ENCODE measurements at places on chromosomes 5 and 9.

GRCh38 chr9:18604767-18605730 lies 131.1 kb downstream of the ADAMTSL1 start:
- no peak for DNase-seq

DNA sequence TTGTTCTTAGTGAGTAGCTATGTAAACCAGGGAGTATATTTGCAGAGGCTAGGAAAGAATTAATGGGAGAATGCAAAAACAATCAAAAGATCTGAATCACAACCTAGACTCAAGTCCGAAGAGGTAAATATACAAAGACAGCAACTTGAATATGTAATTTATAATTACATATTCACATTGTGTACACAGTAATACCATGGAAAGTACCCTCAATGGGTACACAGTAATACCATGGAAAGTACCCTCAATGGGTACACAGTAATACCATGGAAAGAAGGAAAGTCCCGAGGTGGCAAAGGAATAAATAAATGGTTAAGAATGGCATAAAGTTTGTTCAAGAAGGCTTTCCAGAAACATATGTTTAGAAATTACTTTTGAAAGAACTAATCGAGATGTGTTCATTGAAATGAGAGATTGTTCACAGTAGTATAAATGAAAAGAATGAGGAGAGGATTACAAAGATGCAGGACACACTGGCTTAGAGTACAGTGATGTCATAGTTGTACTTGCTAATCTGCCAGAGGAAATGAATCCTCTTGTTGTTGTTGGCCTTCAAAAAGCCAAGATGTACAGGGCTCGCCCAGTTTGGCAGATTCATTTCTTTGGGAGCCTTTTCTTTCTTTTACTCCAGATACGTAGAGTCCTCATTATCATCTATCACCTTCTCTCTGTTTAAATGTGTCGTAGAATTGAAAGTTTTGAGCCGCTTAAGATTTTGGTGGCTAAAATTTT lies 116.0 kb downstream of the UNC13B start:
- DNase-seq, result no peak

GRCh38 chr9:68999393-69000105 lies 14.4 kb downstream of the PRKACG start:
- DNase-seq, result peak; percentile 25

DNA sequence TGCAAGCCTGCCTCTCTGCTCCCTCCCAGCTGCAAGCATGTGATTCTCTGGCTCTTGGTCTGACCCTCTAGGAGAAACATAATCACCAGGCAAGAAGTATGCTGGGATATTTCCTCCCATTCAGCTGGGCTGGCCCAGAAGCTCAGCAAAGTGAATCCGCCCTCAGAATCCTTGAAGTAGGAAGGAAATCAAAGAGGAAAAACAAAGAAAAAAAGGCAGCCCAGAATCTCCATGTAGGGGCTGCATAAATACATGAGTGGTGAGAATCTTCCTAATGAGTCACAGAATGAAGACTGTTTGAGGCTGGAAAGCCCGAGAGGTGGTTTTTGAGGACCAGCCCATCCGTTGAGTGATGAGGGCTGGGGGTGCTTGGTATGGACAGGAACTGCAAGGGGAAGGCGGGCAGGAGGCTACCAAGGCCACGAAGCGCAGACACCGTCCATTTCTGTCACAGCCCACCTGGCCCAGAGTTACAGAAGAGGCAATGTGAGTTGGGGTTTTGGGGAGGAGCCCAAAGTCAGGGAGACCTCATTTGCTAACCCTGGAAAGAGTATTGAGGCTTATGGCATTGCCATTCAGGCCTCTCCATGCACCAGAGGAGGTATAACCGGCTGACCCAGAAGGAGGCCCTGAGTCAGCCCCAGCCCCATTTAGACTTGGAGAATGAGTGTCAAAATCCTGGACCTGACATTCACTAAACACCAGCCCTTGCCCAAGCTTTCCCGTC lies 33.4 kb upstream of the TGFBR1 start:
- no peak for DNase-seq

DNA sequence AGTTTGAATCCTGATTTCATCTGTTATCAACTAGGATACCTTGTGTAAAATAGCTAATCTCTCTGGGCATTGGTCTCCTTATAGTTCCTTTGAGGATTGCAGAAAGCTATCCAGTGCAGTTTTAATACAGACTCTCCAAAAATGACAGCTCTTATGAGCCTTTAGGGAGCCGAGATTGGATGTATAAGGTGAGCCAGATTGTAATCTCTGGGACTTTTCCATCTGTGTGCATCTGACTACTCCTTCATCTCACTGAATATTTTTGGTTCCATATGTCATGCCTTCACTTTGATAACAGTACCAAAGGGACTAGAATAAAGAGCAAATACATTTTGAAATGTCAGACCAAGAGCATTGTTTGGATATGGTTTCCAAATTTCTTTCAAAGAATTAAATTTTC lies 367.2 kb downstream of the TMEM232 start:
- no peak for DNase-seq
